Stimulated activated CD4-positive, alpha-beta T cell treated with anti-CD3 and anti-CD28 coated beads, Interleukin-15, amount 100 ng/mL, for 48 hours (primary cell): ENCODE measurements at places on chromosomes 2 and 18.

DNA sequence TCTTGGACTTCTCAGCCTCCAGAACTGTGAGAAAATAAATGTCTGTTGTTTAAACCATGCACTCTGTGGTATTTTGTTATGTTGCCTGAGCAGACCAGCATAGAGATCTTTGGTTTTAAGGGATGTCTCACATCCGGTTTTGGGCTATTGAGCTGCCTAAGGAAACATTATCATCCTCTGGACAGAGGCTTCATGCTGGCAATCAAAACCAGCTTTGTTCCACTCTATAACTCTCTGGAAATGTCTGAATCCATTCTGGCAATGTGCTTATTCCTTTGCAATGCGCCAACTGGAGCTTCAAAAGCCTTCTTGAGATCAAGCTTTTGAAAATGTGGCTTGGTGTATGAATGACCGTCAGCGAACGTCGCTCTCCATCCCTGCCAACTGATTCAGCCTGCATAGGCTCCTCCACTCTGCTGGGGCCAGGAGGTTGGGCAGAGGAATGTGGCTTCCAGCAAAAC lies 183.6 kb upstream of the MGAT5 start:
- DNase-seq: no peak

DNA sequence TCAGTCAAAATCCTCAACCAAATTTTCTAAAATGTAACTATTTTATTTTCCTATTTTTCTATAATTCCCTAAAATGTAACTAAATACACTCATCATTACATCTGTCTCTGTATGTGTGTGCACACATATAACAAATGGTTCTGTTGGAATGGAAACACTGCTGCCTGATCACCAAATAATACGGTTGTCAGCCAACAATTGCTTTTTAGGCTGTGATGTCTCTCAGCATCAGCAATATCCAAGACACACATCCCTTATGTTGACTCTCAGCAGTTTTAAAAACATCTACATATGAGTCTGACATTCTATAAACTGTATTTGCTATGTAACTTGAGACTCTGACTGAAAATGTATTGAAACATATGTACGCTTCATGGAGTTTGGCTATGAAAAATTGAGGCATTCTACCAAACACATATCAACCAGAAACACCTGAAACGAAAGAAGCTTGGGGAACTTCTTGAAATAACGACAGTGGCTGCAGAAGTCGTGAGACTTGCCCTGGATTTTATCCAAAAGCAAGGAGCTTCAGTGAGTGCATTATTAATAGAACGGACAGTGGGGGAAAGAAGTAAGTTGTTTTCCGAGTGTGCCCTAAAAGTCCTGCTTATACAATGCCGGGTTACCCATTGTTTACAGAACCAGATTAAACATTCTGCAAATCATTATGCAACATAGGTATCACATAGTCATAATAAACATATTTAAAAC lies 110.2 kb upstream of the ITGB6 start:
- no peak for DNase-seq

- DNase-seq: no peak
These were observed 50.9 kb downstream of the STAT1 start for GRCh38 chr2:190963088-190963487.

- DNase-seq: no peak
These were observed 54.9 kb upstream of the ITPRID2 start for GRCh38 chr2:181836583-181836982.

DNA sequence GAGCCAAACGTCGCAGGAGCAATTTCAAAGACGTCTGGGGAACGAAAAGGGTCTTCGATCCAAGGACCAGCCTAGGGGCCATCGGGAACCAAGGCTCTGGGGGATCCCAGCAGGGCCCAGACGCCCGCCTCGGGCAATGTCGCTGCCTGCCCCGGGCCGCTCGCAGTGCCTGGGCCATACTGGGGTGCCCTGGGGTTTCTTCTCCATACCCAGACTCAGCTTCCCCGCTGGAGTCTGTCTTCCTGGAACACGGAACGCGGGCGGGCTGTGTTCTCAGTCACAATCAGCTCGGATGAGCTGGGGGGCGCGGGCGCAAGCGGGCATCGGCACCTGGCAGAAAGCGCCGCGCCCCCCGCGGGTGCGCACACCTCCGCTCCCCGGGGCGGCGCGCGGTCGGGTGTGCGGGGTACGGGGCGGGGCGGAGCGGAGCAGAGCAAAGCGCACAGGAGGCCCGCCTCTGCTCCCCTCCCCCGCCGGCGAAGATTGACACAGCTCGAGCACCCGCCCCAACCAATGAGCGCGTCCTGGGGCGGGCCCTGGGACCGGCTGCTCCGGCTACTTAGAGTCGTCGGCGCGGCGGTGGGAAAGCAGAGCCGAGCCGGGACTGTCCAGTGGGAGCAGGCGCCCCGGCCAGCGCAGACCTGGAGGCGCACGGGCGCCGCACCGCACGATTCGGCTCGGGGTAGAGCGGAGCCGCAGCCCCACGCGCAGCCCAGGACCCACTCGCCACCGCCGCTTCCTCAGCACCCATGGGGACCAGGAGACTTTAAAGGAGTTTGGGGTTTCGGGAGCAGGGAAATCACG lies at the start of gene LRATD1:
Gene LRATD1 (plus strand): TSS at position 585 of the 804 bp plus-strand sequence. CDS start 1,263 bp downstream, outside the sequence.
- DNase-seq: no peak
